ENCODE measurements at places on chromosomes 2 and 18. TPM values are rescaled to one million over a fixed set of nuclear protein-coding genes. Genes with fewer than 3 reads are reported as not detected.

Gene CDC42EP3
- 24.1 TPM for total RNA-seq

Gene TGOLN2
- total RNA-seq, result 36.5 TPM

Gene MTLN
- 56.1 TPM for total RNA-seq

Gene ANXA4
- 40.7 TPM for total RNA-seq

Gene PSMD14
- 306 TPM for total RNA-seq

- no peak for DNase-seq
Measured at GRCh38 chr2:45905632-45905958, 254.1 kb downstream of the PRKCE start.

DNA sequence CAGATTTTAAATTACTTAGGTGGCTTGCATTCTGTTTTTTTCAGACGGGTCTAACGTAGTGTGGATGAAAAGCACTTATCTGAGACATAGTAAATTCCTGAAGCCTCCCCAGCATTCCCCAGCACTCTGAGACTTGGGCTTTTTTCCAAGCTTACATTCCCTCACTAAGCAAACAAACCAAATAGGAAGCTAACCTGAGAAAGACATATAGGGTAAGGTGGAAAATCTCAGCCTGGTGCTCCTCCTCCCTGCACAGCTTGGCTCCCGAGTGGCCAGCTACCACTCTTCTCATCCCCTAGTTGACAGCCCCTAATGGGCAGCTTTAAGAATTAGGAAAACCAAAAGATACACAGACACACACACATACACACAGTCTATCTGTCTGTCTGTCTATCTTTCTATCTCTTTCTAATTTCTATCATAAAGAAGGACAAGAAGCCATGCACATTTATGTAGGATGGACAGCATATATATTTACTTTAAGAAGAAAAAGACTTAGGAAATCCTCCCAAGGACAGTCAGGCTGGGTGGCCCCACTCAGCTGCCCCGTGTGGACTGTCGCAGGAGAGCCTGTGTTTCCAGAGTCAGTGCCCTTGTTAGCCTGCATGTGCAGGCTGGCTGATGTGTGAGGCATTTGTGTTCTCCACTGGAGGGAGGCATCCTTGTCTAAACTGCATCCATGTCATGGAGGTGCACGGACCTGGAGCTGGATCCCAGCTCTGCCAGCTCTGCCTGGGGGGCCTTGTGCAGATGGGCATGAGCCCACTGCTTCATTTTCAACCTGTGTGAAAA, 8.2 kb downstream of the CNNM3 start:
- DNase-seq, result no peak

GRCh38 chr2:62309465-62310091, 113.7 kb downstream of the B3GNT2 start:
- no peak for DNase-seq

DNA sequence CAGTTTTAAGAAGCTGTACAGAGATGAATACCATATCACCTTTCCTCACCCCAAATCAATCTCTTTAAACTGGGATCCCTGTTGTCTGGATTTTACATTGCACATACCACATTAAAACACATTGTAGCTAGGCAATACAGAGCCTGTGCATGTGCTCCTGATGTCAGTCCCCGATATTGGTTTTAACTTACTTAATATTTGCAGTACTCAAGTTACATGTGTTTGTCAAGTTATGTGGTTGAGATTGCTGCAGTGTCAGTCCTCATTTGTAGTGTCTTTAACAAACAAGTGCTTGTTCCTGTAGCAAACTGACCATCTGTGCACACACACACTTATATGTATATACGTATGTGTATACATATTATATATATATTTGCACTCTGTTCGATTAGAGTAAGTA, 10.4 kb upstream of the UBE2E3 start:
- no peak for DNase-seq

DNA sequence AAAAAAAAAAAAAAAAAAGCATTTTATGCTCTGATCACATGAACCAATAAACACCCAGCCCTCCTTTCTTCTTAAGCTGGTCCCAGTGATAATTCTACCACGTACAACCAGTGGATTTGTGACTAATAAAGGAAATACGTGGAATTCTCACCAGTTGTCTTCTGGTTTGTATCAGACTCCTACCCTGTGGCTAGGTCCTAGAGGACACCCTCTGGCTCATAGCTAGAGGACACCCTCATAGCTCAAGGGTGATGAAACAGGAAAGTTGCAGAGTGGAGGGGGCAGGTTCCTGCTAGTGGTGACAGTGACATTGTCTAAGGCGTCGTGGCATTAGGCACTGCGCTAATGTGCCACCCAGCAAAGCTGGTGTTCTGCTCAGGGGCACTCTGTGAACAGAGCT, 167.8 kb downstream of the BCL11A start:
- no peak for DNase-seq

GRCh38 chr2:189147361-189147760, 32.2 kb downstream of the COL5A2 start:
- DNase-seq, result no peak

- peak; percentile 82 for DNase-seq
Measured at GRCh38 chr2:109450574-109451273, 163.0 kb downstream of the SEPTIN10 start.

DNA sequence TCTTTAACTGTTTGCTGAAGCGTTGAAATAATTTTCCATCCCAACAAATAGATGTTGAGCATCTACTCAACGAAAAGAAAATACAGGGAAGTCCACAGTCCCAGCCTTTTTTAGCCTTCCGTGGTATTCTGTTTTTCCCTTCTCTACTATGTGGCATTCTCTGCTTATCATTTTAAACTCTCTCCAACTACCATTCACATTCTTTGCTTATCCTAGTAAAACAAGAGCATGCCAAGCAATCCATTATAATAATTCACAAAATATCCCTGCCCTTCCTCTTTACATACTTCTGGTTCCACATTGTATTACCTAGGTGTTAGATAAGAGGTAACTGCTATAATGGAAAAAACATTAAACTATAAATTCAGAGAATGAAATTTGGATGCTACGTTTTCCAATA, 1.6 kb upstream of the SESTD1 start:
- no peak for DNase-seq

- DNase-seq, result no peak
Measured at GRCh38 chr18:28147674-28148171, 29.2 kb downstream of the CDH2 start.

- peak; percentile 19 for DNase-seq
Measured at GRCh38 chr2:217650716-217651360, 352.0 kb downstream of the TNS1 start.

DNA sequence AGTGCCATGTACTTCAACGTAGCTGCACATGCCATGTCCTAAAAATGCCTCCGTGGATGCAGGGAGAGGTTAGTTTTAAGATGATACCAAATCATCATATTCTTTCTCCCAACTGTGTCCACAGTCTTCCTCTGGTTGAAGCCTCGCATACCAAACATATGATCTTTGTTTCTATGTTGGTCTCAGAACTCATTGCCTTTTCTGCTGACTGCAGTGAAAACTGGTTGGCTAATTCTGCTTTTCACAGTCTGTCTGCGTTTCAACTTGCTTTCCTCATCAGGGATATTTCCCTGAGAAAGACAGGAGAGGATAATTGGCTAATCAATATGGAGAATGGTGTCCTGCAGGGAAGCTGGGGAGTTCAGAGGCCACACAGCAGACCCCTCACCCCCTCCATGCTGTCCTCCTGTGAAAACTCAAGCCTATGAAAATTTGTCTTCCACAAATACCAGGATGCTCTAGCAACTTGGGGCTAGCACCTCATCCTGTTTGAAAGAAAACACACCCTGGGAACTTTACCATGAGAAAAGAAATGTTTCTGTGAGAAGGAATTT, 192.2 kb upstream of the PXDN start:
- no peak for DNase-seq

GRCh38 chr18:36009214-36009613, 36.7 kb downstream of the RMP24 start:
- DNase-seq, result no peak

DNA sequence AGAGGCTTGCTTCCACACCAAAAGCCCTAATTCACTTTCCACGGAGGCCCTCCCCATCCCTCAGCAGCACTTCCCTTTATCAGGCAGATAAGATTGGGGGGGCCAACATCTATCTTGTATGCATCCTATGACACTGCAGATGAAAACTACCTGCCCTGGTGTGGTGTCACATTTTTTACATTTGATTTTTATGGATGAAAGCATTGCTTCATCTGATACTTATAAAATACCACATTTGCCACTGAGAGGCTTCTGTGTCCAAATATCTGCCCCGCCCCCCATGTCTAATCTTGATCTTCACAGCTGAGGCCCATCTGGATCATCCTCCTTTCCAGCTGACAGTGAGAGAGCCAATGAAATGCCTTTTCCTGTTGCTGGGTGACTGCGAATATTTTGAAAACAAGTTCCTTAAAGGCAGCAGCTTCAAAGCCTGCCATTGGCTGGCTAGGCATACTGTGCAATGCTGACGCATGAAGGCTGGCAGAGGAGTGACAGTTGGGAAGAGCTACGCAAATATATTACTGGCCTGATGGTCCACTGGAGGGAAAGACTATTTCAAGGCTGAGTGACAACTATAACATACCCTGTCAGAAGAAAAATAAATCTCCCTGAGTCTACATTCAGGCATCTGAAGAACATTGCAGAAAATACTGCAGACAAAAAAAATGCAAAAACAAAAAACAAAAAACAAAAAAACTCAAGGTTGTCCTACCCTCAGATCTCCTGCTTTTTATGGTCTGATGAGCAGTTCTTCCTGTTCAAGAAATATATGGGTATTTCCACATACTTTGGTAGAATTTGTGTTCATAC, 318.7 kb downstream of the PDE11A start:
- peak; percentile 19 for DNase-seq

DNA sequence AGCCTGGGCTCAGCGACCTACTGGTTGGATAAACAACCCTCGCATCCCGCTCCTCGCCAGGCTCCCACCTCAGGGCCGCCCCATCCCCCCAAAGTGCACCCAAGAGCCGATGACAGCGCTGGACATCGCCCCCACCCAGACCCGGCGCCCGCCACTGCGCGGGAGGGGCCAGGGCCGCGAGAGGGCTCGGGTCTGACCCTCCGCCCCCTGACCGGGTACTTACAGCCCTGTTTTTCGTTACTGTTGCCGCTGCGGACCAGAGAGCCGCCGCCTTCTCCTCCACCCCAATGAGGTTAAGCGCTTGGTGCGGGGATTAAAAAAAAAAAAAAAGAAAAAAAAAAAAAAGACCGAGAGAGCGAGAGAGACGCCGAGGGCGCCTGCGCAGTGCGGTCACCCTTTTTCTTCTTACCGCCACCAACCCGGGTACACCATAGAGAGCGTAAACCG, at the start of gene CLASP1:
Gene CLASP1, minus strand, starts transcription at position 314 of the 447 bp plus-strand sequence. CDS start 43,567 bp downstream, outside the sequence.
- DNase-seq, result peak; percentile 74

GRCh38 chr2:37283207-37283606, 41.4 kb downstream of the PRKD3 start:
- peak; percentile 42 for DNase-seq

DNA sequence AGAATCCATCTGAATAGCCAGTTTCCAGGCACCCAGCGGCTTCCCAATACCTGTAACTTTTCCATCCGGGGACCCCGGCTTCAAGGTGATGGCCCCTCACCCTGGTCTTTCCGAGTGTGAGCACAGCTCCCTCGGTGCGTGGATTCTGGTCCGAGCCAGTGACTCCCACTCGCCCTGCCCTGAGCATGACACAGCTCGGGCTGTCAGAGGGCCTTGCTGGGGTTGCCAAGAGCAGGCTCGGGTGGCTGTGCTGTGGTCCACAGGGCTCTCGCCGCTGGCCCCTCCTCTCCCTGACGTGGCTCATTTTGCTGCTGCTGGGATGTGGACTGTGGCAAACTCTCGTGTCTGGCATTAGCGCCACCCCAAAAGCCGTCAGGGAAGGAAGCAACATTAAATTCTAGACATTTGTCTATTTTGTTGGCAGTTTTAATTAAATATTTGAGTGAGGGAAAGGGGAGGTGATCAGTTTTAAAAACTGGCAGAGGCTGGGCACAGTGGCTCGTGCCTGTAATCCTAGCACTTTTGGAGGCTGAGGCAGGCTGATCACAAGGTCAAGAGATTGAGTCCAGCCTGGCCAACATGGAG, 5.6 kb upstream of the ESPNL start:
- DNase-seq, result no peak

- no peak for DNase-seq
Measured at GRCh38 chr2:129006135-129006886, 687.6 kb upstream of the HS6ST1 start.

DNA sequence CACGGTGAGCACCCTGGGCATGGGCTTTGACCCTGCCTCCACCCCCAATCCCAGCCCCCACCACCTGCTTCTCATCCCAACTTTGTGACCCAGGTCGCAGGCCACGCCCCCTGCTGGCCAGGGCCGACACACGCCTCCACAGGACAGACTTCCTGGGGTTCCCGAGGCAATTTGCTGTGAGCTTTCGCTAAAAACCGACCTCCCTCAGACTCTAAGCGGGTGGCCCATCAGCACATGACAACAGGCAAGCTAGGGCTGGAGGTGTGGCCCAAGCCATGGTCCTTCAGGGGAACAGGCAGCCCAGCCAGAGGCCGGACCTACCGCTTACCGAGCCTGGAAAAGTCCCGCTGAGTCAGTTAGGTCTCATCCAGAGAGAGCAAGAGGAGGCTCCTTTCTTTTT, 31.9 kb downstream of the C1QL2 start:
- DNase-seq, result peak; percentile 33

DNA sequence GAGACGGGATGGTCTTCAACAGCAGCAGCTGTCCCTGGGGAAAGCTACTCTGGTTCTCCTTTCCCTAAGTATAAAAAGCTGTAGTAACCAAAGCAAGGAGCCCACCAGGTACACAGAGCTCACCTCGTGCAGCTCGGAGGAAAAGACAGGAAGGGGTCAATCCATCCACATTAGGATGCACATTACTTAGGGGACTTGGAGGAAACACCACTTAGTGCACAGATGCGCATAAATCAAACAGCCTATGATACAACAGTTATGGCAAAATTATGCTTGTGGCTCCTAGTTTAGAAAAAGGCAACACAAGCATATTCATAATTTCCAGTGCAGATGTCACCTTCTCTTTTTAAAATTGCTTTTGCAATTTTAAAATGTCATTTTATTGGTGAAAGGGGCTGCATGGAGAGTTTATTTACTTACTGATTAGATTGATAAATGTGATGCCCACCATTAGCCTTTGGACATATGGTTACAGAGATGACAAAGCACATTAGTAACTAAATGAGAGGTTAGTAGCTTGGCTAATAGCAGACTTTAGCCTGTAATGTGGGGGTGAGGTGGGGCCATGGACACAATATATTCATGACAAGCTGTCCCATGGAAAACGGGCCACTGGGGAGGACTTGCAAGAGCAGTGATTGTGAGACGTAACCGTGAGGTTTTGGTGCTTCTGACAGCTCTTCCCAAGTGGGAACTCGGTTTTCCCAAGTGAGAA, 199.8 kb downstream of the MYT1L start:
- no peak for DNase-seq

GRCh38 chr2:217113491-217113890, 253.6 kb upstream of the TNP1 start:
- DNase-seq, result no peak

DNA sequence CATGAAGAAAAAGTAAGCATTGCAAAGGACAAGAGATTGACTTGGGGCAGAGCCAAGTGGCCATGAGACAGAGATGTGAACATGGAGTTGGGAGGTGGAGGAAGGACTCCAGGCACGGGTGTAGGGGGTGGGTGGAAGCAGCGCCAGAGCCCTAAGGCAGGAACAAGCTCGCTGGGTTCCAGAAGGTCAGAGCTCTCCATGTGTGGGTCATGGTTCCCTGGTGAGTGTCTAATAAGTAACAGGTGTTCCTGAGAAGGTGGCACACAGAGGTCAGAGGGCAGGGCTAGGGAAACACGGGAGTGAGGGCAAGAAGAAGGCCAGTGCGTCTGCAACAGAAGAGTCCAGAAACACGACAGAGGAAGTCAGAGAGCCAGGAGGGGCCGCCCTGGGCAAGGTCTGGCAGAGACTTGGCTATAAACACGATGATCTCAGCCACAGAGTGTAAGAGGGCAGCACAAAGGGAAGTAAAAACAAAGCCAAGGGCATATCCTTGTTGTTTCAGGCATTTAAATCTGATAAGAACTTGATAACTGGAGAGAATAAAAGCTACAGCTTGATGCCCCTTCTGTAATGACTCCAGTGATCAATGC, 260.8 kb downstream of the TGIF1 start:
- DNase-seq, result peak; percentile 68

Data from MG63 (cell line).